NCI-H748 treated with DMSO at 0.1 percent for 48 hours (cell line): ENCODE measurements at places on chromosomes 2 and 18.

GRCh38 chr2:45103351-45104345 is 94.4 kb upstream of the SIX2 start:
- no peak for DNase-seq

DNA sequence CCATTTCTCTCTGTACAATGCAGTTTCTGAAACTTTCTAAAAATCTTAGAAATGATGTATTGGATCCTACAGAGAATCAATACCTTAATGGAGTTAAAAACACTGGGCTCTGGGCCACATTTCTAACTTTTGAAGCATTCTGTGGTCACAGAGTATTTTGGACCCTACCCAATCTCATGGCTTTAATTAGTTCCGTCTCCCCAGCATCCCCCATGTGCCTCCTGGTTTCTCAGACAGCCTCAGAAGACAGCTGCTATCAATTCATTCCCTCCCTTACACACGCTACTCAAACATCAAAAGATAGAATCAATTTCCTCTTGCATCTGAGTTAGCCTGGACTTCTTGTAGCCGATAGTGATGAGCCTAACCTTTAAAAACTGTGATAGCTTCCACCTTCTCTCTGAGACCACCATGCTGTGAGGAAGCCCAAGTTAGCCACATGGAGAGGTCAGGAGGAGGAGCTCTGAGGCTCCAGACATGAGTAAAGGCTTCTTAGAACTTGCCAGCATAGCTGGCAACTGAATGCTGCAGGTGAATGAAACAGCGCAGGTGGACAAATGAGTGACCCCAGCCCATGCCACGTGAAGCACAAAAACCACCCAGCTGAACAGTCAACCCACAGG is 10.4 kb downstream of the ADCY3 start:
- DNase-seq: no peak

GRCh38 chr18:51506811-51507210 is 309.3 kb upstream of the MEX3C start:
- no peak for DNase-seq

GRCh38 chr2:75801234-75801982 is 90.7 kb upstream of the GCFC2 start:
- no peak for DNase-seq

GRCh38 chr18:3451989-3452749 is 2.2 kb downstream of the TGIF1 start:
- no peak for DNase-seq

DNA sequence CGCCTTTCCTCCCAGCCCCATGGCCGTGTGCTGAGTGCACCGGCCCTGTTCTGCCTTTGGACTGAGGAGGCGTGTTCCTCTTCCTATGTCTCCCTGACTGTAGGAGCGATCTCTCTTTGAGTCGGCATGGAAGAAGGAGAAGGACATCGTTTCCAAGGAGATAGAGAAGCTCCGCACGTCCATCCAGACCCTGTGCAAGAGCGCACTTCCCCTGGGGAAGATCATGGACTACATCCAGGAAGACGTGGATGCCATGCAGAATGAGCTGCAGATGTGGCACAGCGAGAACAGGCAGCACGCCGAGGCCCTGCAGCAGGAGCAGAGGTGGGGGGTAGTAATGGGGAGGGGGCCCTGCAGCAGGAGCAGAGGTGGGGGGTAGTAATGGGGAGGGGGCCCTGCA is 29.4 kb upstream of the ASB1 start:
- no peak for DNase-seq

DNA sequence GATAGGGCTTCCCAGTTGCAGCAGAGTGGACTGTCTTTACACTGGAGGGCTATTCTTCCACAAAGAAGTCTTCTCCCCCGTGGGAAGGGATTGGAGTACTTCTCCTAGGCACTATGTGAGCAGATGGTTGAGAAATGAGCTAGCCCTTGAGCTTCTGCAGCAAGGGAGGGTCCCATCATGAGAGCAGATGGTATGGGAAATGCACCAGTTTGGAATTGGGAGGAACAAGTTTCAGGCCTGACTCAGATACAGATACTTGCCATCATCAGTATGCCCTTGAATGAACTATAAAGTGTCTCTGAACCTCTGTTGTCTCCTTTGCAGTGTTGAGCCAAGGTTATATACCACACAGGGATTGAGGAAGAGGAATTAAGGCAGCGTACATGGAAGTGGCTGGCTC is 757.4 kb downstream of the RNF144A start:
- no peak for DNase-seq

GRCh38 chr2:5691221-5691984 is 781 bp upstream of the SOX11 start:
- DNase-seq: peak; percentile 70

GRCh38 chr18:31572368-31572767 is 19.3 kb upstream of the TTR start:
- DNase-seq: no peak

DNA sequence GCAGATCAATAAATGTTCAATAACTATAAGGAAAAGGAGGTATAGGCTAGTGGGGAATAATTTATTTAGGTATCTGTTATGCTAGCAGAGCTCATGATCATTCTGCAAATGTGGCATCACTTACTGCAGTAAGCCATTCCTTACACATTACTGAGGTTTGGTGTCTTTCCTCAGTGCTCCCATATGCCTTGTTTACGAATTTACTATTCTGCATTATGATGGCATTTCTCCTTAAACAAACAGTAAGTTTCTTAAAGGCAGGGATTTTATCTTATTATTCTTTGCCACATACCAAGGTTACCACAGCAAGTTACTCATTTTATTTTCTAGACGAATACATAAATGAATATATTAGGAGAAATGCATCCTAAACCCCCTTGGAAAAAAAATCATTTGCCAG is 88.4 kb downstream of the DSEL start:
- no peak for DNase-seq

DNA sequence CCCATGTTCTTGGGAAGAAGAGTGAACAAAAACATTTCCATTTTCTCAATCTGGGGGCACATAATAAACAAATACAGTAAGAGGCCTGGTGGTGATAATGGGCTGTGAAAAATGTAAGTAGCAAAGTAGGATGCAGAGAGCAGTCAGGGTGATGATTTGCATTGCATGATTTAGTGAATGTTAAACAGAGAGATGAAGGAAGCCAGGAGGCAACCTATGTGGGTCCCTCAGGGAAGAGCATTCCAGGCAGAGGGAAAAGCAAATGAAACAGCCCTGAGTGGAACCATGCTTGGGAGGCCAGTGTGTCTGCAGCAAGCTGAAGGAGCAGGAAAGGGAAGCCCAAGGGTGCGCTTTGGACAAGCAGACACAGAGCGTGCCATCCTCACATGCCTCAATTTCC is 5.4 kb downstream of the VIT start:
- DNase-seq: no peak

GRCh38 chr2:24618680-24619079 is 127.6 kb downstream of the NCOA1 start:
- DNase-seq: no peak

GRCh38 chr2:193808877-193809276 is 1614.1 kb upstream of the TMEFF2 start:
- DNase-seq: no peak

DNA sequence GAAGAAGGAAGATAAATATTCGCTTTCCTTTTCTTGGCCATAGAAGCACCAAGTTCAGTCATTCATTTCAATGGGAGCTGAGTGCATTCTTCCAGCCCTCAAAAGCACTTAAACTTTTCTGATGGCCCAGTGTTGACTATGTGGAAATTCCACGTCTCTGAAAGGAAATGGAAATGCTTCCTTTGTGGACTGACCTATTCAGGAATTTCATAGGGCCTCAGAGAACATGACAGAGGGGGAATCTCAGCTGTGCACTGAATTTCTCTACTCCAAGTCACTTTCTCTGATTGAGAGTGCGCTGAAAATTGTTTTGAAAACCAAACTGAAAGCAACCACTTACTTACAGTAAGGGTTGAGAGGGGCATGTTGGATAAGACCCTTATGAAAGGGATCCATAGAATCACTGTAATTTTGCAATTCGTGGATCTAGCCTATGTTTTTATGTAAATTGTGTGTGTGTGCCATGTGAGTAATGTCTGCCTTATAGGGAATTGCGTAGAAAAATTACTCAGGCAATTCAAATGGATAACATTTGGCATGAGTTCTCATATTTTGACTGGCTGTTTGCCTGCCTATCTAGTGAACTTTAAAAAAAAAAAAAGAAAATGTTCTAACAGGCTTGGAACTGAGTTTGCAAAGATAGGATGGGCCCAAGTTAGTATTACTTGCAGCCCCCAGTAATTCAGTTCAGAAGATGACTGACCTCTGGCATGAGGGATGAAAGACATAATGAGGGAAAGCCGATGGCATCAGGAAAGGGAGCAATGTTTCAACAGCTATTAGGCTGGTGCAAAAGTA is 437.0 kb downstream of the PTPRM start:
- no peak for DNase-seq

DNA sequence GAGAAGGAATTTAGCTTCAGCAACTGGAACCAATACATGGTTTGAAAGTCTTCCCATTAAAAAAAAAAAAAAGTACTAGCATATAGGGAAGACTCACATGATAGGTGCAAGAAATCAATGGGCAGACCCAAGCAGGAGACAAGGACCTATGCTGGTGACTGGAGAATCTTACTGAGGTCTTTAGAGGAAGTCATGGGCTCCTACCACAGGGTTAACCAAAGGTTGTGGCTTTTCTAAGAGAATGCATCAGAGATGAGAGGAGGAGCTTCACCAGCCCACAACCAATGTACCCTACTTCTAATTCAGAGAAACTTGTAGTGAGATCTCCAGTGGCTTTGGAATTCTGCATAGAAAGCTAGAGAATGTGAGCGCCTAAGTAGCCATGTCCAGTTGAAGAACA is 207.4 kb downstream of the NCKAP5 start:
- DNase-seq: no peak

GRCh38 chr2:170771421-170771937 is 1.3 kb downstream of the ERICH2 start:
- peak; percentile 56 for DNase-seq

DNA sequence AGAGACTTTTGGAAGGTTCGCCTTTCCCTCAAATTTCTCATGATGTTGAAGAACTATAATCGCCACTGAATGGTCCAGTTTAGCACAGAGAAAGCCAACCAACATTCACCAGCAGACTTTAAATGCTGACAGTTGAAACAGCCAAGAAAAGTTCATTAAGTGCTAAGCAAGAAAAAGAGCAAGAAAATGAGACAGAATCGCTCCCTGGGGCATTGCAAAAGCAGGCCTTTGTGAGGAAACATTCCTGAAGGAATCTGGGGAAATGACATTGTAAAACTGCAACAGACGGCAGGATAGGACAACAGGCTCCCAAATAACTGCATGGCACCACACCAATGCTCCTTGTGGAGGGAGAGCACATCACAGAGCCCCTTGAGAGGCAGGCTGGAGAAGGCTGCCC is 269.3 kb upstream of the ID2 start:
- DNase-seq: no peak

DNA sequence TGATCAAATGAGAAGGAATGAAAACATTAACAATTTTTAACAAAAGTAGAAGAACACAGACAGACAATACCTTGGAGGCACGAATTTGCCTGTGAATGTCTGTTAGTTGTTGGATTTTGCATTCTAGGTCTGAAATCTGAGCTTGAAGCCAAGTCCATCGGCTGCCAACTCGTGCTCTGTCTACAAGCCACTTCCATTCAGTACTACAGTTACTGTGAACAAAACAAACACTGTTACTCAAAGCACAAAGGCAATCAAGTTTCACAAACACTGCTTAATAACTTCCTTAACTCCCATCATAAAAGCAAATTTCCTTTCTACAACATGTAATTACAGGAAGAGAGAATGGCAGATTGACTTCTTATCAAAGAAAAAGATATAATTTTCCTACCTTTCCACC is 42.2 kb downstream of the KANSL1L start:
- DNase-seq: peak; percentile 95

DNA sequence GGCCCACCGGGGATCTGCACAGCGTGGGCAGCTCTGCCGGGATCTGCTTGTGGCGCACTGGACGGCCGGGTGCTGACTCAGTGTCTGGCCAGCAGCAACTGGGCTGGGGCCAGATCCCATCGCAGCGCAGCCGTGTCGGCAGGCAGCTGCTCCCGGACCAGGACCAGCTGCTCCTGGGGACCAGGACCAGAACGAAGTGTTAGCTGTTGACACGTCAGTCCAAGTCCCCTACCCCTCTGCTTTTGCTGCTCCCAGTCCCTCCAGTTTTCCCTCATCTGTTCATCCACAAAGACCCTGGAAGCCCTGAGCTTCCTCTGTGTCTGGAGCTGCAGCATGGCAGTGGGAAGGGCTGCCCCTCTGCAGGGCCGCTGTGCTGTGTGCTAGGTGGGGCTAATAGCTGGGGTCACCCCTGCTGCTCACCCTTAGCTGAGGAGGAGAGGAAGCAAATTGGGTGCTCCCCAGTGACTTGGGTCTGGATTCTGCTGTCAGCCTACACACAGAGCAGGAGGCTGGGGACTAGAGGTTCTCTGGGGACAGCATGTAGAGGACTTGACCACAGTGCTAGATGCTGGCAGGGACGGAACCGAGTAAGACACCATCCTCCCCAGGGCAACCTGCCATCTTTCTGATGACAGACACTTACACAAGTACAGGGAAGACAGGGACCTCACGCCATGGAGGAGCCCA is 16.9 kb upstream of the KIF1A start:
- DNase-seq: no peak

GRCh38 chr2:46230115-46230571 is 67.1 kb upstream of the EPAS1 start:
- no peak for DNase-seq

- peak; percentile 39 for DNase-seq
Measured at GRCh38 chr18:48926420-48926857, 24.3 kb downstream of the SMAD7 start.

- DNase-seq: no peak
Measured at GRCh38 chr18:12492907-12493306, 85.2 kb downstream of the PRELID3A start.

- no peak for DNase-seq
Measured at GRCh38 chr2:241763551-241764274, 12.9 kb upstream of the GAL3ST2 start.

DNA sequence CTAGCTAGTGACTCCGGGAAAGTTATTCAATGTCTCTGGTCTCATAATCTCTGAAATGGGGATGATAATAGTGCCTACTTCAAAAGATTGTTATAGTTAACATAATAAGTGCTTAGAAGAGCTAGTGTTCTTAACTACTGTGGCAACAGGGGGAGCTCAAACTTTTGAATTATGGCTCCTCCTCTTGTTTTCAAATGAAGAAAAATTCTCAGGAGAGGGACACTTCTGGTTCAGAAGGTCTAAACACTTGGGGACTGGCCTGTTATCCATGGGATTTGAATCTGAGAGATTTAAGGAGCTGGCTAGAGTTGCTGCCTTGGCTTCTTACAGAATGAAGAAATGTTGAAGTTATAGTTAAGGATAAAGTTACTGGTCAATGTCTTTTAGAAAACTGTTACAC is 92.2 kb upstream of the ITGB6 start:
- DNase-seq: no peak

- peak; percentile 15 for DNase-seq
Measured at GRCh38 chr2:101770726-101771125, 73.2 kb downstream of the MAP4K4 start.

GRCh38 chr2:20781656-20782265 is 41.1 kb downstream of the LDAH start:
- DNase-seq: peak; percentile 1

DNA sequence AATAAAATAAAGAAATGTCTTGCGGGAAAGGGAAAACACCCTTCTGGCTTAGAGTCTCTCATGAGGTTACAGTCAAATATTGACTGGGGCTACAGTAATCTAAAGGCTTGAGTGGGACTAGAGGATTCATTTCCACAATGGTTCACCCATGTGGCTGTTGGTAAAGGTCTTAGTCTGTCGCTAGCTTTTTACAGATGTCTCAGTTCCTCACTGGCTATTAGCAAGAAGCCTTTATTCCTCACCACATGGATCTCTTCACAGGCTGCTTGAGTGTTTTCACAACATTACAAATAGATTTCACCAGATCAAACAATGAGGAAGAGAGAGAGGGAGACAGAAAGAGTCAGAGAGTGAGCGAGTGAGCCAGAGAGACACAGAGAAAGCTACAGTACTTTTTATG is 8.3 kb upstream of the ZC3H15 start:
- no peak for DNase-seq
